DMS153 (cell line): ENCODE measurements at places on chromosomes 16 and 17.

DNA sequence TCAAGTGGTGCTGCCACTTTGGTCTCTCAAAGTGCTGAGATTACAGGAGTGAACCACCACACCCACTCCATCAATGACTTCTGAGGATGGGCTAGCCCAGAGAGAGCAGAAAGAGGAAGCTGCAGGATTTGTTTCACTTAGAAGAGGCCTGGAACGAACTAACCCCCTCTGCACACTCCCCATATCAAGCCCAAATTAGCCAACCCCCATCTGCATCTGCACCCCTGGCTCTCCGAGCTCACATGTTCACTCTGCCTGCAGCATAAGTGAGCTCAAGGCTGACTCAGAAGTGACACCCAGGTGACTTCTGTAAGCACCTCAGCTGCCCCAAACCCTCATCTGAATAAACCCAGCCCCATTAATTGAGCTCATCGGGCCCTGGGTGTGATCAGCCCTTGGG, 4.8 kb downstream of the SCNN1G start:
- DNase-seq: no peak

DNA sequence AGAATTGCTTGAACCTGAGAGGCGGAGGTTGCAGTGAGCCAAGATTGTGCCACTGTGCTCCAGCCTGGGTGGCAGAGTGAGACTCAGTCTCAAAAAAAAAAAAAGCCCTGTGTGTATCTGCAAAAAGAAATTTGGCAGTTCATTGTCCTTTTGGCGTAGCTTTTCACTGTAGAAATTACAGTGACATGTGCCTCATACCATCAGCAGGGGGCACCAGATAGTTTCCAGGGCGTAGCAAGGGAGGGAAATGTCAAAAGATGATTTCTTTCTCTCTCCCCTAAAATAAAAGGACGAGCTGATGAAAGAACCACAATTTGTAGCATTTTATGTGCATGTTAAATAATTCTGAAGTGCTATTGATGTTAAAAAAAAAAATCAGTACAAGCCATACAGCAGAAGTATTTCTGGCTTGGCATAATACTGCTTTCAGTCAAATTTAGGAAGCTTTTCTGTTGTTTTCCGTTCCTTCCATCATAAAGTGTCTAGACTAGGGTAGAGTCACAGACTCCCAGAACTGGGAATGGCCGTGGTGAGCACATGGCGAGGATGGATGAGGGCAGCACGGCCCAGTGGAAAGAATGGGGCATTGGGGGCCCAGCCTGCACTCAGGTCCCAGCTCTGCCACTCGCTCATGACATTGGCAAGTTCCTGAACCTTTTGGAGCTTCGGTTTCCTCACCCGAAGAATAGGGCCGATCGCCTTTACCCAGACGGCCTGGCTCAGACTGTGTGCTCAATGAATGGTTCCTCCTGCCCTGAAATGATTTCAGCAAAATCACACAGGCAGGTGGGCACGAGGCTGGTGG, 59.8 kb upstream of the RPH3AL start:
- no peak for DNase-seq

DNA sequence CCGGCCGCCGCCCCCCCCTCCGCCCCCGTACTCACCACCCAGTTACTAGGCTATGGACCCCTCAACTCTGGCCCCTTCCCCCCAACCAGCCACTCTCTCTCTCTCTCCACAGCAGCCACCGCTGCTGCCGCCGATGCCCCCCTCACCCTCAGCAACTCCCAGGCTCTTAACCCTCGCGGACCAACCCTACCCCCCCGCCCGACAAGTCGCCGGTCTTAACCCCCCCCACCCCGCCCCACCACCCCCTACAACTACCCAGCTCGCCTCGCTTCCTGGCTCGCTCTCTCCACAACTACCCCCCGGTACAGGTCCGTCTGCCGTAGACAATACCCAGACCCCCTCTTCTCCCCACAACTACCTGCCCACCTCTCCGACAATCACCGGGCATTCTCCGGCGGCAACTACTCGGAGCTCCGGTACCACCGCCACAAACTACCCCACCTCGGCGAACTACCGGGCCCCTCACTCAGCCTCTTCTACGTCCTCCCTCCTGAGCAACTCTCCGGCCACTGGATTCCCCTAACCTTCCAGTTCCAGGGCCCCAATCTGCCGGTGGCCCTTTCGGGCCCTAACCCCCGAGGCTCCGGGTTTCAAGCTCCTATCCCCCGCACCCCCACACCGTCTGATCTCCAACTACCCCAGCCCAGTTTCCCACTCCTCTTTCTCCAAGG, 702 bp downstream of the PHF23 start:
- DNase-seq: no peak

DNA sequence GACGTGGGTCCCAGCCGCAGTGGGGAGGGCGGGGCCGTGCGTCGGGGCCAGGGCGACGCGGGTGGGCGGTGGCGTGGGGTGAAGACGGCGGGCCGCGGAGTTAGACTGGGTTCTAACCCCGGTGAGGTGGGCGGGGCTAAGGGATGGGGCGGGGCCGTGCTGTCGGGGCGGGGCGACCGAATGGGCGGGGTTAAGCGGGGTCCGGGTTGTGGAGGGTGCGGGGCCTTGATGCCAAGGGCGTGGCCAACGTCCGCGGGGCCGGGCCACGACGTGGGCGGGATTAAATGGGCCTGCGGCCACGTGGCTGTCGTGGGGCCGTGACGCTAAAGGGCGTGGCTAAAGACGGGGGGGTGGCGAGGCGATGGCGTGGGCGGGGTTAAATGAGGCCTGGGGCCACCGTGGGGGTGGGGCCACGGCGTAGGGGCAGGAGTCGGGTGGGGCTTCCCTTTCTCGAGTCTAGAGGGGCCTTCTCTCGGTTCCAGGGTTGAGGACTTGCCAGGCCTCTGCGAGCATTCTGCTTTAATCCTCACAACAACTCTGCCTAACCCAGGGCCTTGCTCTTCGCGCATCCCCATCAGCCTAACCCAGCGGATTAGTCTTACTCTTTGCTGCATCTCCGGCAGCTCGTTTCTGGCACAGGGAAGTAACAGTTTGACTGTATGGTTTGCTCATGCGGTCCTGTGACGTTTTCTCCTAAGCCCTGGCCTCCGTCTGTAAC, 739 bp downstream of the TCF25 start:
- peak; percentile 83 for DNase-seq

GRCh38 chr17:27959382-27959709, 66.2 kb upstream of the LYRM9 start:
- DNase-seq: no peak

GRCh38 chr17:79618383-79619067, 7.7 kb upstream of the RBFOX3 start:
- no peak for DNase-seq

- no peak for DNase-seq
These were observed 790 bp downstream of the NCBP3 start for GRCh38 chr17:3845291-3845620.

- no peak for DNase-seq
These were observed 584.0 kb upstream of the CDH8 start for GRCh38 chr16:62620275-62620674.

DNA sequence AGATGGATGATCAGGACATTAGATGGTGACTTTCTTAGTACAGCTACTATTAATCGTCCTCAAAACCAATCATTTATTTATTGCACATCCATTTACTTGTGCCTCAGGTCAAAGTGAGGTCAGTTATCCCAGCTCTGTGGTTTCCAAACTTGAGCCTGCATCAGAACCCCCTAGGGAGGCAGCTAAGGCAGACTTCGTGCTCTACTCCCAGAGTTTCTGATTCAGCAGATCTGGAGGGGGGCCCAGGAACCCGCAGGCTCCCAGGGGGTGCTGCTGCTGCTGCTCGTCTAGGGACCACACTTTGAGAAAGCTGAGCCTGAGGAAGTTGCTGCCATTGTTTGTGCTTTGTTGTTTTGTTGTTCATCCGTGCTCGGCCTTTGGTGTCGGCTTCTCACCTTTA, 44.0 kb upstream of the CLEC18B start:
- no peak for DNase-seq

- no peak for DNase-seq
These were observed 16.6 kb downstream of the CACNA1H start for GRCh38 chr16:1169285-1170075.

DNA sequence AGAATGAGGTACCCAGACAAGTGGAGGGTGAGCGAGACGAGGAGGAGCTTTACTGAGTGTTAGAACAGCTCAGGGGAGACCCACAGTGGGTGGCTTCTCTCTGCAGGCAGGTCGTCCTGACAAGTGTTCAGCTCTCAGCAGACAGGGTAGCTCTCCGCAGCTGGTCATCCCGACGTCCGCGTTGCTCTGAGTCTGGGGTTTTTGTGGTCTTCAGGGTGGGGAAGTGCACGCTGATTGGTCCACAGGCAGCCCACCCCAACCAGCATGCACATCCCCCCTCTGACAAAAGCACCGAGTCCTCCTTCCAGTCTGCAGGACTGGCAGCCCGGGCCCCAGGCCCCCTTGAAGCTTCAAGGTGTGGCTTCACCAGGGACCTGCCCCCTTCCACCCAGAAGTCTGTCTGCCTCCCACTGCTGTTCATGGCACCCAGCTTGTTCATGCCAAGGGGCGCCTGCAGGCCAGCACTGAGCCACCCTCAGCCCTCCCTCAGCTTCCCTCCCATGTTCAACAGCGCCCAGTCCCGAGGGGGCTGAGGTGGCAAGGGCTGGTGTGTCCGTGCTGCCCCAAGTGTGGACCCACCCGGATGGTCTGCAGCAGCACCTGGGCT, 19.9 kb upstream of the WDR45B start:
- DNase-seq: no peak

GRCh38 chr17:71283486-71283885, 837.3 kb upstream of the SOX9 start:
- no peak for DNase-seq

DNA sequence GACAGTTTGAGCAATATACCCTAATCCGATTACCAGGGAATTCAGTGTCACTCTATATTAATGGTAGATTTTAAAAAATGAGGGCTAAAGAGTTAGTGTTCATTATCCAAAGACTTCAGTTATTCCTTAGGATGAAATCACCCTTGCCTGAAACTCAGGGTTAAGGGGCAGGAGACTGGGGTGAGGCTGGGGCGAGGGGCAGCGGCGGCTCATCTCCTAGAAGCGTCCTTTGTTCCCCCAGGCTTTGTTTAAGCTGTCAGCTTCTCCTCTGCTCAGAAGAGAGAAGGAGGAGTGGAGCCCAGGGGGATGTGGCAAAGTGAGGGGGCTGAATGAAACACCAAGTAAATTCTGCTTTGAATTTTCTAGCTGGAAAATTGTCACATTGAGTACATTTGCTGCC, 117.7 kb upstream of the ELAC2 start:
- no peak for DNase-seq

GRCh38 chr17:79555543-79555942, 55.3 kb downstream of the RBFOX3 start:
- DNase-seq: no peak

DNA sequence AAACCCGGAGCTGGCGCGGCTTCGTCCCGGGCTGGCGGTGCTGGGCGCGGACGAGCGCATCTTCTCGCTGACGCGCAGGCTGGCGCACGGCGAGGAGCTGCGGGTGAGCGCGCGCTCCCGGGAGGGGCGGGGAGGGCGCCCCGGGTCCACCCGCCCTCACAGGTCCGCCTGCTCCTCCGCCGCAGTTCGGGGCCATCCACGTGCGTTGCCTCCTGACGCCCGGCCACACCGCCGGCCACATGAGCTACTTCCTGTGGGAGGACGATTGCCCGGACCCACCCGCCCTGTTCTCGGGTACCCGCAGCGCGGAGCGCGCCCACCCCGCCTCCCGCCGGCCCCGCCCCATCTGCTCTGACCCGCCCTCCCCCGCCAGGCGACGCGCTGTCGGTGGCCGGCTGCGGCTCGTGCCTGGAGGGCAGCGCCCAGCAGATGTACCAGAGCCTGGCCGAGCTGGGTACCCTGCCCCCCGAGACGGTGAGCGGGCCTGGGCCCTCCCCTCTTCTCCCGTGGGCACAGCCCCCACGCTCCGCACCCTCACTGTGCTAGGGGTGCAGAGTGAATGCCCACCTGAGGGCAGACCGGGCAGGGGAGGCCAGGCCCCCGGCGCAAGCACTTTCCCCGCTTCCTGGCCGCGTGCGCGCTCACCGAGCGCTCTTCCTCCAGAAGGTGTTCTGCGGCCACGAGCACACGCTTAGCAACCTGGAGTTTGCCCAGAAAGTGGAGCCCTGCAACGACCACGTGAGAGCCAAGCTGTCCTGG, 1.4 kb downstream of the HAGHL start:
- DNase-seq: peak; percentile 38

DNA sequence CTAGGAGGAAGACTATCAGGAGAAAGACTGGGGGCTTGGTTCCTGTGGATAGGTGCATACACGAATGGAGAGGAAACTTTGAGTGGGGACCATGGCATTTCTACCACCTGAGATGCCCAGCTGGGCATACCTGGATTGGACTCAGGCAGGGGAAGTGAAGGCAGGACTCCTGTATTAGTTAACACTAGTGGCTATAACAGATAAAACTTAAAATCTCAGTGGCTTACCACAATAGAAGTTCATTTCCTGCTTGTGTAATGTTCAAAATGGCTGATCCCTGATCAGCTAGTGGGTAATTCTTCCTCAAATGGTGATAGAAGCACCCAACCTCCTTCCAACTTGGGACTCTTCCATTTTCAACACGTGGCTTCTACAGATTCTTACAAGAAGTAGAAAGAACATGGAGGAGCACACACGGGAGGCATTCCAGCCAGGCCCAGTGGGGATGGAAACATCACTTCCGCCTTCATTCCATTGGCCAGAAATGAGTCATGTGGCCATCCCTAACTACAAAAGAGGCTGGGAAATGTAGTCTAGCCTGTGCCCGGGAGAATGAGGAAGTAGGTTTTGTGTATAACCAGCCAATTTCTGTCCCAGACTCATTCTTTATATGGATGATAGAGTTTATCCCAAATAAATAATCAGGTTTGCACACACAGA, 112.1 kb downstream of the UTP18 start:
- no peak for DNase-seq
